ENCODE measurements at places on chromosomes 2 and 18.

- no peak for DNase-seq
Measured at GRCh38 chr2:106294182-106294581, 100.1 kb upstream of the UXS1 start.

DNA sequence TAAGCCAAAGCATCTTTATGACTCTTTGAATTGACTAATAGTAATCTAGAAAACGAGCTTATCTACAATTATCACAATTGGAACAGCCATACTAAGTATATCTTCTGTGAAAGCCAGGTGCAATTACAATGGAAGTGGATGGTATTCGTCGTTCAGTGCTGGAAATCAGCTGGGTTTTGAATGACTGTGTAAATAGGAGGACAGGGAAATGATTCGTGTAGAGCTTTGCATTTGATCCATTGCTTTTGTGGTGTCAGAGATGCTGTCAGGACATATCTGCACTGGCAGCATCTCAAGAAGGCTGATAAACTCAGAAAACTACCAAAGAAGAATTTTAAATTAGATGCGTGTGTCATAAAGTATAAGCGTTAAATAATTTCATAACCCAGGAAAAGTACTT, 187.1 kb downstream of the ZNF407 start:
- DNase-seq = no peak

- DNase-seq = no peak
Measured at GRCh38 chr2:66813976-66814375, 379.1 kb downstream of the MEIS1 start.

DNA sequence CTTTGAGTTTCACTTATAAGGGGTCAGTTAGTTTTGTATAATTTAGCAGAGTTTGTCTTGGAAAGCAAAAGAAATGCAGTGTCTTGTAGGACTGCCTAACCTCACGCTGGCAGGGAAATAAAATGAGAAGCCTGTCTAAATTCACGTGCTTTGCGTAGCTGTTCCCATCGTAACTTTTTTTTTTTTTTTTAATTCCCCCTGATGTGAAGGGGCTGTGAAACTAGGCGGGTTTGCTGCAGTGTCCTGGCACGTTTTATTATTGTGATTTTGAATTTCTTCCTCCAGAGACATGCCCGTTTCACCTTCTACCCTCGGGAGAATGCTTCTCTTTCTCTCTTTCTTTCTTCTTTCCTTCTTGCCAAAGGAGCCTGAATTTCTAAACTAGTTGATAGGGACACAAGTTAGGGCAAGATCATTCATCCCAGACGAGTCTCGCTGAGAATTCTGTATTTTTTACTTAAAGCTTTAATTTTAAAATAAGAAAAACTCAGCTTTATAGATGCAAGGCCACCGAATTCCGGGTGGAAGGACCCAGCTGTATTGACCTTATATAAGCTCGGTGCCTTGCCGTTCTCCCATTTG, 2.3 kb downstream of the MEIS1 start:
- no peak for DNase-seq

GRCh38 chr2:119625226-119625625, 53.8 kb upstream of the TMEM177 start:
- DNase-seq = no peak

GRCh38 chr2:236284208-236284607, 20.0 kb upstream of the ASB18 start:
- no peak for DNase-seq

GRCh38 chr2:18232731-18233438, 327.6 kb downstream of the RDH14 start:
- no peak for DNase-seq

GRCh38 chr2:235518322-235519090, 24.7 kb downstream of the AGAP1 start:
- DNase-seq = no peak

GRCh38 chr2:201631041-201631440, 12.3 kb downstream of the TMEM237 start:
- DNase-seq = no peak

DNA sequence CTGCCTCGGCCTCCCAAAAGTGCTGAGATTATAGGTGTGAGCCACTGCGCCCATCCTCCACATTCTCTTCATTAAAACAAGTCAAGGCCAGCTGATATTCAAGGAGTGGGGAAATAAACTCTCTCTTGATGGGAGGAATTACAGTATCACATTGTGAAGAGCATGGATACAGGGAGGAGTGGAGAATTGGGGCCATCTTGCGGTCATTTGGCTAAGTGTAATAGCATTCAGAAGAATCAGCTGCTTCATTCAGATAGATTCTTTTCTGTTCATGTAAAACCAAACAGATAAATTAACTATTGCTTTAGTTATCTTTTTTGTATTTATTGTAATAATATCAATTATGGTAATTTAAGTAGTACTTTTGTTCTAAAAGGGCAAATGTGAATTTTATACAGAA, 156.3 kb downstream of the UBR3 start:
- no peak for DNase-seq

DNA sequence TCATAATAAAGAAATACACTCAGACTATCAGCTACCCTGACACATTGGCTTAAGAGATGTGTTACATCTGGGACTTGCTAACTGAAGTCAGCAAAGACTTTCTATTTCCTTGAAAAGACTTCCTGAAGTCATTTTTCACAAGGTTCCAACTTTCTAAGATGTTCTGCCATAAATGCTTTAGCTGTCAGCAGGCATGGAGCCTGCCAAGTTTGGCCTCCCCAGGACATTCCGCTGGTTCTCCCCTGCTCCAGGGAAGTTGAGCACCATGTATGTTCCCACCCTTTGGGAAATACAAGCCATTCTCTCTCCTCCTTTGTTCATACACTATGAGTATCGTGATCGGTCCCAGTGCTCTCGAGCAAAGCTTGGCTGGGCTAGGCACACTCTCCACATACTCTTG, 202.7 kb upstream of the CCDC68 start:
- DNase-seq = no peak

GRCh38 chr2:217517402-217517801, 485.4 kb downstream of the TNS1 start:
- DNase-seq = no peak

GRCh38 chr2:85761512-85761944, 7.7 kb downstream of the ATOH8 start:
- DNase-seq = no peak

DNA sequence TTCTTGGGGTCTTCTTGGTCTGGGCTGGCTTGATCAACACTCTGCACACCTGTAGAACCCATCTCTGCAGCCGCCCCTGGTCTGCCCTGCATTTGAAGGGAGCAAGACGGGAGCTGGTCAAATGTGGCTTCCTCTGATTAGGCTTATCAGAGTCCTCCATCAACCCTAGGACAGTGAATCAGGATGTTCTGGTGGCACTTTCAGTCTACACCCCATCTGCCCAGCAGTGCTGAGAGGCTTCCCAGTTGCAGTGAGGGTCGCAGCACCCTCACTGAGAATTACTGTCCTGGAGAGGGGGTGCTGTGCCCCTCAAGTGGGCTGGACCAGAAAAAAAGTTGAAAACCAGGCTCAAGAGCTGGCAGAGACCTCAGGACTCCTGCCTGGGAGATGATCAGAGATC, 152.9 kb downstream of the DYSF start:
- DNase-seq = no peak

GRCh38 chr2:37982147-37982582, 57.1 kb downstream of the RMDN2 start:
- peak; percentile 27 for DNase-seq

- no peak for DNase-seq
Measured at GRCh38 chr2:83941886-83942285, 517.2 kb downstream of the SUCLG1 start.

GRCh38 chr18:46502444-46502843, 154.6 kb downstream of the LOXHD1 start:
- no peak for DNase-seq

- DNase-seq = no peak
Measured at GRCh38 chr18:31791817-31792579, 31.3 kb upstream of the SLC25A52 start.

DNA sequence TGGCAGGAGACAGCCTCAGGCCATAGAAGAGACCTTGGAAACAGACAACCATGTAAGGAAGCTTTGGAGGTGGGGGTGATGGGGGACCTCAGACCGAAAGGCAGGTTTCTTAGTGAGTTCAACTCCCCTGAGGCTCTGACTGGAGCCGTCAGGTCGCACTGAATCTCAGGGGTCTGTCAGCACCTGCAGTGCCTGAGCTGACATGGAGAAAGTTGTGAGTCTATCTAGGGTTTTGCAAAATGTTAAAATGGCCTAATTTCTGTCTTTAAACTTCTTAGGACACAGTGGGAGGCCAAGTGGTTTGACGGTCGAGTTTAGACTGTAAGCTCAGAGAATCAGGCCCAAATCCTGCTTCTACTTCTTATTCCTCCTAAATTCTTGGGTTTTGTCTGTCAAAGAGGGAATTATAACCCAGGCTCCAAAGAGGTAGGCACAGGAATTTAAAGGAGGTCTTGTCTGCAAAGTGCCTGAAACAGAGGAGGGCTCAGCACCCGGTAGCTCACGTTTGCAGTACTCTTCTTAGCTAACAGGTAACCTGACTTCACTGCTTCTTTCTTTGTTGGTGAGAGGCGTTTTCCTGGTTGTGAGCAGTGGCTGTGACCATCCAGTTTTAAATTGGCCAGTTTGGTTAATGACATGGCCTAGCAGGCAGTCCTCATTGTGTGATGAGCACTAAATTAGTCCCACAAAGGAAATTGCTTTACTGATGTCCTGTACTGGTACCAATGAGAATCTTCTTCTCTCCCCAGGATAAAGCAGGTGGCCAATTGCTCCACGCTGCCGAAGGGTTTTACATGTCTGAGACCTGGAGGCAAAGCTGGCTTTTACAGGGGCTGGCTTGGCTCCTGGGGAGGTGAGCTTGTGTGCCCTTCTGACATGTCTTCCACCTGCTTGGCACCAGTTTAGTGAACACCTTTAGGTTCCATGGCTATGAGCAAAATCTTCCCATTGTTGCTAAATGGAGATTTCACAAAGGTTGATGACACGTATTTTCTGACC, 95.7 kb downstream of the MYCN start:
- DNase-seq = no peak

Measured in stimulated activated CD8-positive, alpha-beta memory T cell treated with anti-CD3 and anti-CD28 coated beads, Interleukin-4, amount 100 ng/mL, for 1 hour (primary cell).